H7 (cell line): ENCODE measurements at places on chromosomes 12 and 14. TPM values are rescaled to one million over a fixed set of nuclear protein-coding genes. Genes with fewer than 3 reads are reported as not detected.

GRCh38 chr12:19841451-19841850 lies 402.2 kb downstream of the AEBP2 start:
- no peak for DNase-seq

GRCh38 chr12:107145397-107145796 lies 52.0 kb upstream of the CRY1 start:
- no peak for DNase-seq

DNA sequence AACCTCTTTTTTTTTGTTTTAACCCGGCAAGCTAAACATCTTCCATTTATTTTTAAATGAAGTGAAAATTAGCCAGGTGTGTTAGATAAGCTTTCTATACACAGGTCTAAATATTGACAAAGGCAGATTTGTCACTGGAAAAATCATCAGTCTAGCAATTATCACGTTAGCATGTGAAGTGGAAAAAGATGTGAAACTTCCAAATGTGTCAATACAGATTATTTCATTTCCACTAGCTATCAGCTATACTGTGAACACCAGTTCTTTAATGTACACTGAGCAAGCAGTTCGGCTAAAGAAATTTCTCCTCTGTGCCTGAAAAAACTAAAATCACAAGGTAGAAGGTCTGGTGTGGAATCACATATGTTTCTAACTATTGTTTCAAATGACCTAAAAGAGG lies 96.6 kb upstream of the G2E3 start:
- no peak for DNase-seq

GRCh38 chr12:2323532-2324255 lies 270.9 kb downstream of the CACNA1C start:
- no peak for DNase-seq

DNA sequence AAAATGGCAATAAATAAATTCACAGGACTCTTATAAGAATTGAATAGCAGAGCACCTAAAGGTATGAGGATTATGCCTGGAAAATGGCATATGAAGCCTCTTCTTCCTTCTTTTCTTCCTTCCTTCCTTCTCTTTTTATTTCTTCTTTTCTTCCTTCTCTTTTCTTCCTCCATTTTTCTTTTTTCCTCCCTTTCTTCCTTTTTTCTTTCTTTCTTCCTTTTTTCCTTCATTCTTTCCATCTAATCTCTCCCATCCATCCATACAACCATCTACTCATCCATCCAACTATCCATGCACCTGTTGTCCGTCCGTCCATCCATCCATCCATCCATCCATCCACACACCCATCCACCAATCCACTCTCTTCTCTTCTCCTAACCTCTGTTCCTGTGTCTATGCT lies 173.8 kb downstream of the TBX5 start:
- no peak for DNase-seq

GRCh38 chr12:48013287-48013686 lies 9.0 kb upstream of the COL2A1 start:
- DNase-seq, result no peak

DNA sequence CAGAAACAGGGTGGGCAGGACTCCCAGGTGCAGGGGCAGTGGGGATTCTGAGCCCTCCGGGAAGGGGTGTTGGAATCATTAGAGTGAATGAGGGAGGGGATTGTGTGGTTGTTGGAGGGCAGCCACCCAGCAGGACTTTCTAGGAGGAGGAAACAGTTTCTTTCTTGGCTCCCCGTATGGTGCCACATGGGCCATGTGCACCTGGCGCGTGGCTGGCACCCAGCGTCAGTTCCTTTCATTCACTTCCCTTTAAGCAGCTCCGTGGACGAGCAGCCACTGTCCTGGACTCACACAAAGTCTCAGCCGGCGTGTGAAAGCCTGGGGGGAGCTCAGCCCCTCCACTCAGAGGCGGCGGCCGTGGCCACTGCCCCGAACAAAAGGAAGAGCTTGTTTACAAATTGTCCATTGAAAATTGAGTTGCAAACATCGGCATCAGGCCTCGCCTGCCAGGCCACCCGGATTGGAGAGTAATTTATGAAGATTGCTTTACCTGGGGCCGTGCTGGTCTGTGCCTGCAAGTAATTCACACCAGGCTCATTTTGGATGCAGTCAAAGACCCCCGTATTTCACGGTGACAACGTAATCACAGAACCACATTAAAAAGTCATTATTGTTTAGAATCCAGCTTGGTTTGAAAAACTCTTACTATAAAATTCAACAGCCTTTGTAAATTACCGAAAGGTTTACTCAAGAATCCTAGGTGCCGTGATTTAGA lies 101.7 kb upstream of the C14orf180 start:
- no peak for DNase-seq

DNA sequence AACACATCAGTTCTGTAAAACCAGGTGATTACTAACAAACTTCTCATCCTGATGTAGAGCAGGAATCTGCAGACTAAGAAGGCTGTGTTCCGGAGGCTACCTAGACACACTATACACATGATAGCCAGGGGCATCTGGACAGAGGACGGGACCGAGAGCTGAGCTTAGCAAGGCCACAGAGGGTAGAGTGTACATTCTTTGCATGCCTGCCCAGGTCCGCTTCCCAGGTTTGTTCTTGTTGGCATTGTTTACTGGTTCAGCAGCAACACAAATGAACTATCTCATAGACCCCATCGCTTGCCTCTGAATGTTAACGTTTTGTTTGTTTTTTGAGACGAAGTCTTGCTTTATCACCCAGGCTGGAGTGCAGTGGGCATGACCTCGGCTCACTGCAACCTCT lies 17.7 kb upstream of the TEAD4 start:
- no peak for DNase-seq

GRCh38 chr12:89574736-89575208 lies 48.9 kb upstream of the POC1B start:
- no peak for DNase-seq

DNA sequence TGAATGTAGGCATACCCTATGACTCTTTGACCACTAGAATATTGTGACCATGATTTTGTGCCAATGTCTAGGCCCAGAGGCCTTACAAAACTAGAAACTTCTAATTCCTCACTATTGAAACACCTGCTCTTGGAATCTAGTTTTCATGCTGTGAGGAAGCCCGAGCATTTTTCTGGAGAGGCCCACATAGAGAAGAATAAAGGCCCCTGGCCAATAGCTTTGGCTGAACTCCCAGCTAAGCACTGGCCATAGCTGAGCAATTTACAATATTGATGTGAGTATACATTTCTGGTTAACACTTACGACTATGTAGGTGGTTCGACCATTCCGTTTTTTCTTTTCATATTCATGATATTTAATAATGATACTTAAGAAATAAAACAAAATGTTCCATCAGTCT lies 190.3 kb downstream of the KCNH5 start:
- no peak for DNase-seq

- no peak for DNase-seq
These were observed 90.6 kb upstream of the SLCO1C1 start for GRCh38 chr12:20604408-20605067.

GRCh38 chr14:85873006-85873405 lies 343.1 kb downstream of the FLRT2 start:
- no peak for DNase-seq

- DNase-seq, result no peak
These were observed 68.5 kb downstream of the BHLHE41 start for GRCh38 chr12:26056335-26056734.

GRCh38 chr14:57712102-57712501 lies 153.8 kb downstream of the SLC35F4 start:
- DNase-seq, result no peak

DNA sequence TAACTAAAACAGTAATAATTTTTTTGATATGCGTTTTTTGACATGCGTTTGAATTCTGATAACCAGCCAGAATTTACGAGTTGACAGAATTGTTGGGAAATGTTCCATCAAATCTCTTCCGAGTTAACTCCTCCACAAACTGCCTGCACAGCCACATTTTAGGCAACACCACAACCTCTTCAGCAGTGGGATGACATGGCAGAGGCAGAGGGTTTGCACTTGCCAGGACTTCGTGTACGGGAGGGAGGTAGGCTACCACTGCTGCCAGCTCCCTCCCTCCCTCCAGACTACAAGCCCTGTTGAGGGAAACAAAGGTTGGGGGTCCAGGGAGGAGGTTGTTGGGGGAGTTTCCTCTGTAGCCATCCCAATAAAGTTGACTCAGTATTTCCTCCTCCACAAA lies 14.5 kb upstream of the ACTR6 start:
- no peak for DNase-seq

GRCh38 chr12:112252184-112252583 lies 126.8 kb downstream of the TRAFD1 start:
- DNase-seq, result no peak

GRCh38 chr14:69554500-69554899 lies 20.2 kb downstream of the CCDC177 start:
- DNase-seq, result no peak

The SYT1 gene
- 11.7 and 16.9 TPM in 2 replicates for total RNA-seq

The STAC3 gene
- 0.90 and 1.6 TPM in 2 replicates for total RNA-seq

The AQP6 gene
- total RNA-seq, result not detected in 2 replicates

The PTGER2 gene
- total RNA-seq, result 0.24 and 1.9 TPM in 2 replicates

The TOX4 gene
- total RNA-seq, result 23.5 and 30.5 TPM in 2 replicates

The EPYC gene
- total RNA-seq, result not detected in 2 replicates

The ERP27 gene
- not detected in 2 replicates for total RNA-seq

The ASIC1 gene
- 0.81 and 1.2 TPM in 2 replicates for total RNA-seq
